ENCODE measurements at places on chromosomes 1 and 21. TPM values are rescaled to one million over a fixed set of nuclear protein-coding genes. Genes with fewer than 3 reads are reported as not detected.
A peak's percentile ranks its signal among the peaks of the same experiment; 100 is the strongest.

Gene LRRC38
- 0.22 TPM for total RNA-seq

Gene C1orf210
- not detected for total RNA-seq

Gene HOOK1
- not detected for total RNA-seq

Gene DNAH14
- 3.5 TPM for total RNA-seq

Gene HEATR1
- 15.9 TPM for total RNA-seq

Gene TBX19
- 0.22 TPM for total RNA-seq

DNA sequence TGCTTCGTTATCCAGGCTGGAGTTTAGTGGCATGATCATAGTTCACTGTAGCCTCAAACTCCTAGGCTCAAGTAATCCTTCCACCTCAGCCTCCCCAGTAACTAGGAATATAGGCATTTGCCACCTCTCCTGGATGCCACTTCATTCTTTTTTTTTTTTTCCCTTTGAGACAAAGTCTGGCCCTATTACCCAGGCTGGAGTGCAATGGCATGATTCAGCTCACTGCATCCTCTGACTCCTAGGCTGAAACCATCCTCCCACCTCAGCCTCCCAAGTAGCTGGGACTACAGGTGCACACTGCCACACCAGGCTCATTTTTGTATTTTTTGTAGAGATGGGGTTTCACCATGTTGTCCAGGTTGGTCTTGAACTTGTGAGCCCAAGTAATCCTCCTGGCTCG lies 19.3 kb downstream of the OSBPL9 start:
- DNase-seq, result no peak

- no peak for DNase-seq
These were observed 10.6 kb downstream of the RGSL1 start for GRCh38 chr1:182460550-182460951.

DNA sequence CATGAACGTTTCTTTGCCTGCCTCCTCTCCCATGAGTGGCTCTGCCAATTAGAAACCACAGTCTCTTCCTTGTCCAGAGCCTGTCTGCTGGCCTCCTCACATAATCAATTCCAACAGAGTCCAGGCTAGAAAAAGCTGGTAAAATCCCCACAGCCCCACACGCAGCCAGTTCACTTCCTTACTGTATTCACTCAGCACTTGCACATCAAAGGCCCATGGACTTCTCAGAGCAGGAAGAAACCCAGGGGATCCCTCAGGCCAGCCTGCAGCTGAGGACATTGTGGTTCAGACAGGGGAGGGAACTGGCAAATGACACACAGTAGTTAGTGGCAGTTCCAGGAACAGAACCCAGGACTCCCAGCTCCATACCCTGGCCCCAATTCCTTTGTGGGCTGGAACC lies 171.6 kb upstream of the EDN2 start:
- no peak for DNase-seq

DNA sequence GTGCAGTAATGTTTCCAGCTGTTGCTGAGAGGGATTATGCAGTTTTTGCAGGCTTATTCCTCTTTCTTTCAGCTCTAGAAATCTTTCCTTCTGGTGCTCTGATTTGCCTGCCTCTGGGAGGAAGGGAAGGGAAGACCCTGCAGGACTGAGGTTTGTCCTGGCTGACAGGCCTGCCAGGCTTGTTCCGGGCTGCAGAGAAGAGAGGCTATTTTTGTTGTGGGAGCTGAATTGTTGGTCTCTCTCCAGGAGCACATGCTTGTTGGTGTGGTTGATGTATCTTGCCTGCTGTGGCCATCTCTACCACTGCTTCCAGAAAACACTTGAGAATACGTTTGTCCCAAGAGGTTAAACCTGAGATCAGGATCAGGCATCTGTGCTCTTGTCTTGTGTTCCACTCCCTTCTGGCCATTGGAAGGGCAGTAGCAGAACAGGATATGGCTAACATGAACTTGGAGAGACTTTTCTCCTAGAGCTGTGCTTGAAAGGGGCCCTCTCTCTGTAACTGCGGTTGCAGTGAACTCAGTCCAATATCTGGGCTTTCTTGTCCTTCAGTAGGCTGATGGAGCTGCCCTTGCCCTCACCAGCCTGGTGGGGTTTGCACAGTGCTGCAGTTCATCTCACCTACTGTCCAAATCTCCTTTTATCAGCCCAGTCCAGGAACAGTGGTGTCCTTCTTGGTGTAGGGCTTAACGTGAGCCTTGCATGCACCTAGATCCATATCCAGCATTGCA lies 21.5 kb upstream of the SLC25A34 start:
- peak; percentile 38 for DNase-seq

GRCh38 chr1:93765099-93765498 lies 83.5 kb upstream of the BCAR3 start:
- DNase-seq, result no peak

- peak; percentile 17 for DNase-seq
These were observed 54.2 kb upstream of the ARTN start for GRCh38 chr1:43879414-43879813.

DNA sequence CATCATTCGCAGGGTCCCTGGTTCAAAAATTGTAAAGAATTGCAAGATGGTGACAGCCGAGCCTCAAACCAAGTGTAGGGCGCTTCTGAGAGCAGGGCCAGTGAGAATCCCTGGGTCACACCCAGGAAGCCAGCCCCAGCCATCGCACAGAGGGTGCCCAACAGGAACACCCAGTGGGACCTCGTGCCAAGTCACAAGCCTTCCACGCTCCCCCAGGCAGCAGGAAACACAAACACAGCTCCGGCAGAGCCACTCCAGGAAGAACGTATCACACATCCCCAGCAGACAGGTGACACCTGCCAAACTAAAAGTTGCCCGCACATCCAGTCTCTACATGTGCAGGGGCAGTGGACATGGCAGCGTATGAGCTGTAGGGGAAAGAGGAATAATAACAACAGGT lies 20.2 kb downstream of the DHRS3 start:
- peak; percentile 41 for DNase-seq

- DNase-seq, result no peak
These were observed 37.4 kb upstream of the DMBX1 start for GRCh38 chr1:46451948-46452930.

- no peak for DNase-seq
These were observed 73.3 kb downstream of the ADARB1 start for GRCh38 chr21:45147473-45148315.

DNA sequence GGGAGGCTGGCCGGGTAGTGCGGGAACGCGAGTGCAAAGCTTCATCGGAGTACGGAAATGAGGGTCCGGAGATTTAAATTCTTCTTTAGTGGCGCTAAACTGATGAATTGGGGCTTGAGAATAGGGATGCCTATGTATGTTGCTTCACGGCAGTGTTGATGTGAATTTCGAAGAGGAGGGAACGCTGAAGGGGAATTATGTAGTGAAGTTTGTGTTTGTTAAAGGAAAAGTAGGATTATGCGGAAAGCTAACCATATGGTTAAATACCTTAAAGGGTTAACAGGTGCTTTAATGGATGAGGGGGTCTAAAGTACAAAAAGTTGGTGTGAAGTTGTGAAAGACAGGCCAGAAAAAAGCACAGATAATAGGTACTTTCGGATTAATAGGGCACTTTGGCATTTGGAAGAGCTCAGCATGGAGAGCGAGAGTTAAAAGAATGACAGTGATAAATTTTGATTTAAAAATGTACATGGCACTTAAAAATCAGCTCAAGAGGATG lies 1.4 kb downstream of the HS2ST1 start:
- DNase-seq, result no peak

DNA sequence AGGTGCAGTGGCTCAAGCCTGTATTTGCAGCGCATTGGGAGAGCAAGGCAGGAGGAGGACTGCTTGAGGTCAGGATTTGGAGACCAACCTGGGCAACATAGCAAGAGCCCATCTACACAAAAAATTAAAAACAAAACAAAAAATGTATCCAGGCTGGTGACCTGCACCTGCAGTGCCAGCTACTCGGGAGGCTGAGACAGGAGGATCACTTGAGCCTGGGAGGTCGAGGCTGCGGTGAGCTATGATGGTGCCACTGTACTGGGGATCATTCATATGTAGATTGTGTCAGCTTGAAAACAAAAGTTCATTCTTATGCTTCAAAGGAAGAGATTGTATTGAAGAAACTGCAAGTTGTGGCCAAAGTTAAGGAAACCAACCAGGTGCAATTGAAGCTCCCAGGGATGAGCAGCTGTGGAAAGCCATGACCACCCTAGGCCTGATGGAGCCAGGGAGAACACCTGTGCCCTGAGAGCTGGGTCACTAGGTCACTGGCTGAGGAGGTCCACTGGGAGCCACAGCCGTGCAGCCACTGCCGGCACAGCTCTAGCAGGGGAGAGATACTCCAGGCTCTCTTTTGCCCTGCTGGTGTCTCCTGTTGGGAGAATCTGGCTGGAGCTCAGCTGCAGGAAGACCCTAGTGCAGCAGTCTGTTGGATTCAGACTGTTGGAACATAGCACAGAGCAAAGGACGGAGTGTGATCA lies 13.3 kb upstream of the BRWD1 start:
- DNase-seq, result no peak

DNA sequence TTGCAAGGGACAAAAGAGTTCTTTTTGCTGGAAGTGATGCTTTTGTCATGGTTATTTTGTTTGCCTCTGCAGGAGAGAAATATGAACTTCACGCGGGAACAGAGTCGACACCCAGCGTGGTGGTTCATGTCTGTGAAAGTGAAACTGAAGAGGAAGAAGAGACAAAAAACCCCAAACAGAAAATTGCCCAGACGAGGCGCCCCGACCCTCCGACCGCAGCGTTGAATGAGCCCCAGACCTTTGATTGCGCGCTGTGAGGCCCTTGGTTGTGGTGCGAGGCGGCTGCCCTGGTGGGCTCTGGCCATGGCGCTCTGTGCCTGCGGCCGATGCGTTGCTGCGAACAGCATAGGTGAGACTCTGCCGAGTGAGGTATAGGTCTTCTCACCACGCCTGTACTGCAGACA lies 20.9 kb upstream of the NCMAP start:
- no peak for DNase-seq

DNA sequence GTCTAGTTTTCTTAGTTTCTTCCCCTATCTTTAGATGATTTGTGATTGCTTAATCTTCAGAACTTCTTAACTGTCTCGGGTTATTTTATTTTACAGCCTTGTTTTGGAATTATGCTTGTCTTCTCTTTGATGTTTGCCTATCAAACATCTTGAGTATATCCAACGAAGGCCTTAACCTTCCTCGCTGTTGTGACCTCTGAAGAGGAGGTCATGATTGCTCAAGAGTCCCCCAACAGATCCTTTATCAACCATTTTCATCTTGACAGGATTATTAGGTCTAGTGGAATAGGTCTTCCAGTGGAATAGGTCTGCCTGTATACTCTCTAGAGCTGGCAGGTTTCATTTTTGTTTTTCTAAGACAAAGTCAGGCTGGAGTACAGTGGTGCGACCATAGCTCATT lies 45.7 kb downstream of the UBE4B start:
- no peak for DNase-seq

DNA sequence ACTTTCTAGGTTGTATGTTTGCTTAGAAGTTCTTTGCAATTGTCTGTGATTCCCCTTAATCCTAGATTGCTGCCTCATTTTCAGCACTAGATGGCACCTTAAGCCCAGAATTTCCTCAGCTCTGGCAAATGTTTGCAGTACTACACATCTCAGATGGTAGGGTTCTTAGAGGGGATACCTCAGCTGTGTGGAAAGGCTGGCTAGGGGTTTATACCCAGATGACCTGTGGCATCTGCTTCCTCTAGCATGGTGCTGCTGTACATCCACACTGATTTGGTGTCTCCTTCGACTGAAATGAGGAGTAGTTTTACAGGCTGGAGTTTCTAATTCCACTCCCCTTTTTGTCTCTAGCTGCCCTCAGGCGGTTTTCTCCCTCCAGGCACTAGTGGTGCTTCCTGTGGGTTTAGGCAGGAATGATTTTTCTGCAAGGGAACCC lies 23.5 kb downstream of the ASB17 start:
- peak; percentile 65 for DNase-seq

- DNase-seq, result peak; percentile 87
These were observed 46.3 kb upstream of the VANGL1 start for GRCh38 chr1:115595279-115596079.

All from lung microvascular endothelial cell (primary cell).